HT1080 (cell line): ENCODE measurements at places on chromosomes 6 and 20. TPM values are rescaled to one million over a fixed set of nuclear protein-coding genes. Genes with fewer than 3 reads are reported as not detected.

NUDT3 gene
- total RNA-seq: 14.8 and 19.2 TPM in 2 replicates

SYNDIG1 gene
- 0.67 and 1.1 TPM in 2 replicates for total RNA-seq

KCNB1 gene
- 0.02 TPM in 1 of 2 replicates, not detected in the other for total RNA-seq

TNF gene
- not detected in 2 replicates for total RNA-seq

NNAT gene
- total RNA-seq: not detected in 2 replicates

ARFGEF3 gene
- 4.1 and 4.5 TPM in 2 replicates for total RNA-seq

PTCHD4 gene
- total RNA-seq: 9.0 and 11.9 TPM in 2 replicates

HLA-DMB gene
- 0.07 and 0.16 TPM in 2 replicates for total RNA-seq

RAET1L gene
- total RNA-seq: not detected in 2 replicates

MGME1 gene
- total RNA-seq: 34.9 and 38.7 TPM in 2 replicates

NRSN1 gene
- not detected in 2 replicates for total RNA-seq

NKAPL gene
- total RNA-seq: not detected in 2 replicates

MAS1 gene
- not detected in 2 replicates for total RNA-seq

TRIM15 gene
- not detected in 2 replicates for total RNA-seq

TREM2 gene
- total RNA-seq: 0.68 and 1.5 TPM in 2 replicates

UST gene
- total RNA-seq: 12.4 and 14.0 TPM in 2 replicates

SNX9 gene
- total RNA-seq: 18.9 and 24.2 TPM in 2 replicates

CHRNA4 gene
- not detected in 2 replicates for total RNA-seq

FAM162B gene
- total RNA-seq: not detected in 2 replicates

KCNK16 gene
- total RNA-seq: not detected in 2 replicates

MAP3K5 gene
- total RNA-seq: 5.4 and 6.4 TPM in 2 replicates

MTRF1L gene
- total RNA-seq: 21.5 and 34.5 TPM in 2 replicates
